ENCODE measurements at places on chromosomes 11 and 22.

GRCh38 chr22:31244943-31245451, 32.9 kb downstream of the LIMK2 start:
- DNase-seq = no peak

DNA sequence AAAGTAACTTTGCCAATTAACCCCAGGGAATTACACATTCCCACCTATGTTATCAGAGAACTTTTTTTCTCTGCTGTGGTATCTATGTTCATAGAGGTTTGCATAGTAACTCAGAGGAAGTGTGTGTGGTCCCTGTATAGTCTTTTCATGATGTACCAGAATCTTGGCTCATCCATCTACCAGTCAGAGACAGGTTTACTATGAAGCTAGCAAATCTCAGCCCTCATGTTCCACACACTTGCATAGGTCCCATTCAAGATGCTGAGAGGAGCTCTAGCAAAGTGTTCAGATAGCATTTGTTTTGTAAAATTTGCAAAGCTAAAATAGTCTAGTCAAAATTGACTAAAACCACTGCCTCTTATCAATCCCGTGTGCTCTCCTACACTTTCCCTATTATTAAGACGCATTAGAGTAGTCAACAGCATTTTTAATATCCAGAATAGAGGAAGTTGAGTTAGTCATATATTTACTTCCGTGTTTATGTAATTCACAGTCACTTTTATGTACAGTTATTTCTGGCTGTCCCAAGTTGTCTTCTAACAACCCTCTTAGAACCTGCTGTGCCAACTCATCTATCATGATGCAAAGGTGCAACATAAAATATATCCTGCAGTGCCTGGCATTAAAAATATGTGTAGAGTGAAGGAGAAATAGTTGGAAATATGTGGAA, 184.2 kb downstream of the FAM76B start:
- no peak for DNase-seq

DNA sequence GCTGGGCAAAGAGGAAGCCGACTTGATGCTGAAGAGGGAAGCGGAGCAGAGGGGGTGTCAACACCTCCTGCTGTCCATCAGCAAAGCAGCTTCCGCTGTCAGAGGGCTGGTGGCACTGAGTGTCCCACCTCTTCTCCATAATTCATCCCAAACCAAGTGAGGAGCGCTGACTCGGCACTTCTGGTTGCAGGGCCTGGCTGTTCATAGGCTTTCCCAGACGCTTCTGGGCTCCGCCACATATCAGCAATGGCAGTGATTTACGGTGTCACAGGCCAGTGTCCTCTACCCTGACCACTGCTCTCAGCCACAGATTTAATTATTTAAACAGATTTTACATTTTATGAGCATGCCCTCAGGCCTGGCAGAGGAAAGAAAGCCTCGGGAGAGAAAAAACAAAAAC, 70.1 kb upstream of the TENM4 start:
- DNase-seq = no peak

DNA sequence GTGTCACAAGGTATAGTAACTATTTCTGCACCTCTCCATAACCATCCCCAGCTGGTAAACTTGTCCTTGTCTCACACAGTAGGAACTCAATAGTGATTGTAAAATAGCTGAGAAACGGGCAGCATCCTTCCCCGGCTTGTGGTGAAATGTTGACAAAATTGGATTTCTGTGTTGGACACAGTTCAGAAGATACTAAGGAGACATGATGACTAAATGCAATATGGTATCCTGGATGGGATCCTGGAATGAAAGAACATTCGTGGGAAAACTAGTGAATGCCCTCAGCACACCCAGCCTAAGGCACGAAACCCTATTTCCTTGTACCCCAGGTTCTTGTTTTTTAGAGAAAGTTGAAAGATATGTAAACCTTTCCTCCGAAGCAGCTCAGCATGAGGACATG, 18.8 kb upstream of the OPCML start:
- no peak for DNase-seq

DNA sequence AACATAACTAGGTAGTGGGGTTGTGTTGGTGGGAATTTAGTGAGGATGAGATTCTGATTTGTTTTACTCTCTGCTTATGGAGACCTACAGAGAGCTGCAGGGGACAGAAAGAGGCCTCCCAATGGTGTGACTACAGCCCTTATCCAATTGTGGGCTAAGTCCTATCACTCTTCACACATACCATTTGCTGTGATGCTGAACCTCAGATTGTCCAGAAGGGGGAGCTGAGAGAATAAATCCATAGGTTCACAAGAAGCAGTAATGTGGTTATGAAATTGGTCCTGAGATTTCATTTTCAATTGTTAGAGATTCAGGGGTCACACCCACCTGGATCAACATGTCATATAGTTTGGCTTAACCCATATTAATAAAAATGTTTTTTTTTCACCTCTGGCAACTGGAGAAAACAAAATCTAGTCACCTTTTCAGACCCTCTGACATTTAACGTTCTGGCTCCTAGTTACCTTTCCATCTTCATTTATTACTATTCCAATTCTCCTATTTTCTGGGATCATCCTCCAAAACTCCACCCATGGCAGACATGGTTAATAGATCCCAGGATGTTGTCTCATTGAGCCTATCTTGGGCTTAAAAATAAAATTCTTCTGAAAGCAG, 53.3 kb upstream of the PTPN5 start:
- peak; percentile 43 for DNase-seq

DNA sequence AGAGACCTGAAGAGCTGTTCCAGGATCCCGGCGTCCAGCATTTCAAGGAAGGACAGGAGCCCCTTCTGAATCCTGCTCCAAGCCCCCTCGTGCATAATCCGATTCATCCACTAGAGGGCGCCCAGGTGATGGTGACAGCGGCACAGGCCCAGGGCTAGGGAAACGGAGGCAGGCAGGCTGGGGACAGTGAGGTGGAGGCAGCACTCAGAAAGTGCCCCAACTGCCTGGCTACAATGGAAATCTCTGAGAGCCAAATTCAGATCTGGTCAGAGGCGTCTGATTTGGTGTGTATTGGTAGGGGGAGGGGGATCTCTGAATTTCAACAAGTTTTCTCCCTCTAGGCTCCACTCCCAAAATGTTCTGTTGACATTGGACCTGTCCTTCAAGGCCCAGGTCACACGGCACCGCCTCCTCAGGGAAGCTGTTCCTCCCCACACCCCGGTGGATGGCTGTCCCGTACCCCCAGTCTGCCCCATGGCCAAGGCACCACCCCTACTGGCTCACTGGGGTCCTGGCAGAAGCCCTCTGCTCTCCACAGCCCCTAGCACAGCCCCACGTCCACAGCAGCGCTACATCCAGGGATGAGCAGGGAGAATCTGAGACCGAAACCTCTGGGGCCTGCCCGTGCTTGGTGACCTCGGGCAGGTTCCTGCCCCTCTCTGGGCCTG, 142.9 kb downstream of the CRYBB2 start:
- DNase-seq = peak; percentile 56

GRCh38 chr11:108221911-108222573, 396 bp downstream of the NPAT start:
- DNase-seq = no peak

- no peak for DNase-seq
Observed at GRCh38 chr11:113022262-113022661, 61.0 kb downstream of the NCAM1 start.

DNA sequence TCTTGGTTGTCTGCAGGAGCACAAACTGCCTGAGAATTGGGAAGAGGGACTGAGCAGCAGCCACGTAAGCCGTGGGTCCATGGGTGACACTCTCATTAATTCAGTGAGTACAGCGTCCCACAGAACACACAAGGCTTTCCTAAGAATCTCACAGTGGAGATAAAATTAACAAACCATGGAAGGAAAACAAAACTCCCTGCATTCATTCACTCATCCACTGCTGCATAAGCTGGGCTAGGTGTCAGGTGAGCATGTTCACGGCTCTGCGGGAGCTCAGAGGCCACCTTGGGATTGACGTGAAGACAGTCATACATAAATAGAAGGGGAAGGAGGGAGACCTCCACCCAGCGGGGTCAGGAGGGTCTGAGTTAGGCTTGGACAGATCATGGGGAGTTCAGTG, 1442.7 kb downstream of the TBC1D22A start:
- DNase-seq = no peak

- no peak for DNase-seq
Observed at GRCh38 chr11:42025121-42025803, 565.8 kb upstream of the LRRC4C start.

DNA sequence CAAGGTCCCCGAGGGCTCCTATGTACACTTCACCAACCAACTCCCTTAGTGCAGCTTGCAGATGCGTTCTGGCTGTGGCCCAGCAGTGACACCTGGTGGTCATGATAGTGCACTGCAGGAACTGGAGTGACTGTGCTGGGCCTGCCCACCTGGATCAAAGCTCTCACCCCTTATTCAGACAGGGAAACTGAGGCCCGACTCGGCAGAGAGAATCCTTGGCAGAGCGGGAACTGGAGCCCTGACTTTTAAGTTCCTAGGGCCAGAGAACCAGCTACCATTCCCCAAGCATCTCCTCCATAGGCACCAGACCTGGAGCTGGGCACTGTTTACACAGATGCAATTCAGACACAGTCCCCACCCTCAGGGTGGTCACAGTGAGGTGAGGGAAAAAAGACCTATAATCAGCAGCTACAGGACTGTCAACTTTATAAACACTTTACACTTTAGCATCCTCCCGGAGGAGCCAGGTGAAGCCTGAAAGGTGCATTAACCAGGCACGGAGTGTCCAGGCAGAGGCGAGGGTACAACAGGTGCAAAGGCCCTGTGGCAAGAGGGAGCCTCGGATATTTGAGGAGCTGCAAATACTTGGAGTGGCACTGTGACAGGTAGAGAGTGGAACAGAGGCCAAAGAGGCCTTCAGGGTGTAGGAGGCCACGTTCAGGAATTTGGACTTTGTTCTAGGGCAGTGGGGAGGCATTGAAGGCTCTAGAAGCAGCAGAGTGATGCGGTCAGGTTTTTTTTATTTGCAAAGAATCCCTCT, 22.0 kb downstream of the RHBDD3 start:
- peak; percentile 50 for DNase-seq

- DNase-seq = no peak
Observed at GRCh38 chr11:72777755-72778278, 16.0 kb downstream of the STARD10 start.

DNA sequence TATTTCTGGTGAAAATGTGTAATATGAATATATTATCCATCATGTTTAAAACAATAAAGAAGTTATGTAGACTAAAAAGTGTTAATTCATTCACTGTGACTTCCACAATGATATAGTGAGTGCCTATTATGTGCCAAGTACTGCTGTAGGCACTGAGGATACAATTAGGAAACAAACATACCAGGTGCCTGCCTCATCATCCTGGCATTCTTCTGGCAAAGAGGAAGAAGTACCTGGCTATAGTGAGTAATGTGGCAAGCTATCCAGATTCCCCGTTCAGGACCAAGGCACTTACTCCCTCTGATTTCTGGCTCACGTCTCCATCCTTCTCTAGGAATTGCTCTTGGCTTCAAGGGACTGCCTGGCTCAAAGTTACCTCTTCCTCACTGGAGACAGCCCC, 77.5 kb upstream of the CLMP start:
- no peak for DNase-seq

- DNase-seq = no peak
Observed at GRCh38 chr11:41499429-41499828, 40.0 kb upstream of the LRRC4C start.

GRCh38 chr11:14306481-14306880, 52.5 kb downstream of the RRAS2 start:
- no peak for DNase-seq

All from LoVo (cell line).